Aorta (tissue), 5 donors: ENCODE measurements at places on chromosomes 11 and 22. TPM values are rescaled to one million over a fixed set of nuclear protein-coding genes. Genes with fewer than 3 reads are reported as not detected.

DNA sequence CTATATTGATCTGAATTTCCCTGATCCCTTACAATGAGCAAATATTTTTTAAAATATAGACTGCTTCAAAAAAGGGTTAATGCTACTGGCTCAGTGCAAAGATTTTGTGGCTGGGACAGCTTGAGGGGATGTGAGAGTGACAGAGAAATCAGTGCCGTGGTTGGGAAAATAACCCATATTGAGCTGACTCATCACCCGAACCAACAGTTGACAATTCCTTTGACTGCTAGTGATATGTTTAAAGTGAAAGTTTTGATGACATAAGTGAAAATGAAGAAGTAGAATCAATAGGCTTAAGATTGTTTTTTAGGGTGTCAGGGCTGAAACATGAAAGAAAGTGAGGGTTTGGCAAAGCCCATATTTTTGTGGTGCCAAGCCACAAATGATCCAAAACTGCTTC, 257.1 kb upstream of the TENM4 start:
- DNase-seq = no peak

DNA sequence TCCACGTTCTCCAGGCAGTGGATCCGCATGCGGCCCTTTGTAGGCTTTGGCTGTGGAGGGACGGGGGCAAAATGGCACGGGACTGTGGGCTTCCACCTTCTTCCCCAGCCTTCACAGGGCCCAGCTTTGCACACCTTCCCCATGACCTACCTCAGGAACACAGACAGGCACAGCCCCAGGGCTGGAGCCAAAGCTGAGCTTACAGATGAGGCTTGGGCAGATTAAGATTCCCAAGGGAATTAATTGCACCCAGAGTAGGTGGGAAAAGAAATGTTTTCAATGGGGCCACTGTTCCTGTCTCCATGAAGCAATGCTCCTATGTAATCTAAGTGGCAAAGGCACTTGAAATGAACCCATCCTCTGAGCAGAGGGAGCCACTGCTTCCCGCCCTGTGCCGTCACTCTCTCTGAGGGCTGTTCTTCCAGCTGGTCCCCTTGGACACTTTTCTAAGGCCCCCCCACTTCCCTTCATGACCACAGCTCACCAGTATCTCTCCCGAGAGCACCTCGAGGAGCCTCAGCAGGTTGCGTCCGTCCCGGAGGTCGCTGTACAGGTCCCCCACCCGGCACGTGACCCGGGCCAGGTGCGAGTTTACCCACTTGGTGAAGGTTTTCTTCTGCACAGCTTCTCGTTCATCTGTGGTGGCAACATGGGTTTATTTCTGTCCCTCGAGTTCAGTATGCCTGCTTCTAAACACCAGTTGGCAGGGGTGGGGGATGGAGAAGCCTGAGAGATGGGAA, 13.5 kb downstream of the SPTBN2 start:
- DNase-seq = no peak

SMTN gene
- total RNA-seq = 588 TPM

OR51E1 gene
- total RNA-seq = 0.54 TPM
